ENCODE measurements at places on chromosomes 3 and 15.

DNA sequence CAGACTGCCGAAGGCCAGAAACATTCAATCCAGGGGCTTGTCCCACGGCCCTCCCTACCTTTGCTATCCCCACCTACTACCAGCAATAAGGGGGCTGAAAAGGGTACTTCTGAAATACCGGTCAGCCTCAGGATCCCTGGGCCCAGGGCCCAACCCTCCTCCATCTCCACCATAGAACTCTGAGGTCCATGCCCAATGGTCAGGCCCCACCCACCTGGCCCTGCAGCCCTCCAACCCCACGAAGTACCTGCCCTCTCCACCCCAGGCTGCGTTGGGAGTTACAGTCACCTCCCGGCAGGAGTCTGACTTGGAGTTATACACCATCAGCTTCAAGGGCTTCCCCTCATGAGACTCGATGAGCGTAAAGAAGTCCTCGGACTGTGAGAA, 6.9 kb downstream of the GORASP1 start:
- DNase-seq: no peak

DNA sequence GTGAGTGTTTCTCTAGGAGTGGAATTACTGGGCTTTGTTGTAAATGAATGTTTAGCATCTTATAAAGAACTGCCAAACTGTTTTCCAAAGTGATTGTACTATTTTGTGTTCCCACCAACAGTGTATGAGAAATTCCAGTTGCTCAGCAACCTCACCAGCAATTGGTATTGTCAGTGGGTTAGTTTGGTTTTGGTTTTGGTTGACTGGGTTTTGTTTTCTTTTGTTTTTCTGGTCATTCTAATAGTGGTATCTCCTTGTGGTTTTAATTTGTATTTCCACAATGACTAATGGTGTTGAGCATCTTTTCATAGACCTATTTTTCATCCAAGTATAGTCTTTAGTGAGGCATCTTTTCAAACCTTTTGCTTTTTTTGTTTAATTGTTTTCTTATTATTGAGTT, 27.1 kb downstream of the FILIP1L start:
- peak; percentile 9 for DNase-seq

DNA sequence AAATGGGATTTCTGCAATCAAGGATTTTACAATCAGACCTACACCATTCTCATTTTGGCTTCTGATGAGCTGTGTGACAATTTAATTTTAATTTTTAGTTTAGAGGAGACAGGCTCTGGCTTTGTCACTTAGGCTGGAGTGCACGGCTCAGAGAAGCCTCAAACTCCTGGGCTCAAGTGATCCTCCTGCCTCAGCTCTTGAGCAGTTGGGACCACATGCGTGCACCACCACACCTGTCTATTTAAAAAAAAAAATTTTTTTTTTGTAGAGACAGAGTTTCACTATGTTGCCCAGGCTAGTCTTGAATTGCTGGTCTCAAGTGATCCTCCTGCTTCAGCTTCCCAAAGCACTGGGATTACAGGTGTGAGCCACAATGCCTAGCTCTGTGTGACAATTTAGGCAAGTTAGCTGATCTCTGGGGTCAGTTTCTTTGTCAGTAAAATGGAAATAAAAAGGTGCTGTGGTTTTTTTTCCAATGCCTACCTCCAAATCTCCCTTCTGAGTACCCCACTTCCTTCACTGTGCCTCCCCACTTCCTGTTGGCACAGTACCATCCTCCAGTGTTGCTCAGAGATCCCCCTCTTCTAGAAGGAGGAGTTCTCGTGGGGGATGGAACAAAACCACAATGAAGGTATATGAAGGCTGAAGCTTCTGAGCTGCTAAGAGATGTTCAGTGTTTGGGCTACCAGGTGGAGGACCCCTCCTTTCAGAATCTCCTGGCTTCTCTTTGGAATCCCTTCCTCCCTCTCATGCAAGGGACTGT, 54.1 kb upstream of the GSK3B start:
- DNase-seq: no peak

DNA sequence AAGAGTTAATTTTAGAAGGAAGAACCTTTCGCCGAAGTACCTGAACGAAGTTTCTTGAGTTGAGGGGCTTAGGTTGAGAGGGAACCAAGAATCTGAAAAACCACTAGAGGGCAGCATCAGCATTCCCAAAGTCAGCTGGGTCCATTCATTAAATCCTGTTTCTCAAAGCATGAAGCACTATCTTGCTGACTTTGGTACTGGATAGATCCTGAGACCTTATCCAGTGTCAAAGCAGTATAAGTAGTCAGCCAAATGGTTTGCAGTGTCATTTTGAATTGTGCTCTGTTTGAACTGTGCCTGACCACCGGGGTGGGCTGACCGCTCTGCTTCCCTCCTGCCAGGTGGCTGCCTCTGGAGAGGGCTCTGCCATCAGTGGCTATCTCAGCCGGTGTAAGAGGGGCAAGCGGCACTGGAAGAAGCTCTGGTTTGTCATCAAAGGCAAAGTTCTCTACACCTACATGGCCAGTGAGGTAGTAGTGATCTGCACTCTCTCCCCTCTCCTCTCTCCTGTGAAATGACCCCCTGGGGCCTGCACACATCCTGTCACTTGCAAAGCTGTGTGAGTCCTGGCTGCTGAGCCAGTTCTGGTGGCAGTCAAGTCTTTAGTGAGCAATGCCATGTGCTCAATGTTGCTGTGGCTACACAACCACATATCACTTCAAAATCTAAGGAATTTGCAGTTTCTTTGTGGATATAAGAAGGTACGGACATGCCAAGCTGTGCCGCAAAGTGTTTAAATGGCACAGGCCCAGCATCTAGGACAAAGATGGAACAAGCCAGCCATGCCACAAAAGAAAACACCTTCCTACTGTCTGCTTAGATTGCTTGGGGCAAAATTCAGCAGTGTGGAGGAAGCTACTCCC, 21.4 kb upstream of the NR2C2 start:
- peak; percentile 58 for DNase-seq

- no peak for DNase-seq
These were observed 33.4 kb upstream of the CRBN start for GRCh38 chr3:3212781-3213440.

- DNase-seq: no peak
These were observed 8.4 kb downstream of the FAM81A start for GRCh38 chr15:59446232-59446957.

- no peak for DNase-seq
These were observed 464.1 kb downstream of the NTRK3 start for GRCh38 chr15:87792250-87793040.

GRCh38 chr3:149486726-149487125, 12.2 kb downstream of the TM4SF4 start:
- no peak for DNase-seq

DNA sequence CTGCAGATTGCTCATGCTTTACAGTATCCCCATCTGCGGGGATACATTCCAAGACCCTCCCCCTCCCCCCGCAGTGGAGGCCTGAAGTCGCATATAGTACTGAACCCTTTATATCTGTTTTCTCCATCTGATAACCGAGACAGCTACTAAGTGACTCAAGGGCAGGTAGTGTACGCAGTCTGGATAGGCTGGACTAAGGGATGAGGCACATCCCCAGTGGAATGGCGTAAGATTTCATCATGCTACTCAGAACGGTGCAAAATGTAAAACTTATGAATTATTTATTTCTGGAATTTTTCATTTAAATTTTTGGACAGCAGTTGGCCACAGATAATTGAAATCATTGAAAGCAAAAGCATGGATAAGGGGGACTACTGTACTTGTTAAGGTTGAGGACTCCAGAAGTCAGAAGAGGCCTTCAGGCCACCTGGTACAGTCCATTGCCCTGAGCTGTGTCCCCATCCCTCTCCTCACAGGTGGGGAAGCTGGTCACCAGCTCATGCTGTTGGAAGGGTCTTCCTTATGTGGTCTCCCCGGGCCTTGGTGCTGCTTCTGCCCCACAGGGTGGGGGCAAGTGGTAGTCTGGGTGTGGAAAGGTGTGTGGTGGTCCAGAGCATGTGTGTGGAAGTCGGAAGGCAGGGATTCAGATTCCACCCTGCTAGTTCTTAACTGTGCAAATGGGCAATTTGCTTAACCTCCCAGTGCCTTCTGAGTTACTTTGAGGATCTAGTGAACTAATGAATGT, 72.0 kb downstream of the HCN4 start:
- DNase-seq: no peak

DNA sequence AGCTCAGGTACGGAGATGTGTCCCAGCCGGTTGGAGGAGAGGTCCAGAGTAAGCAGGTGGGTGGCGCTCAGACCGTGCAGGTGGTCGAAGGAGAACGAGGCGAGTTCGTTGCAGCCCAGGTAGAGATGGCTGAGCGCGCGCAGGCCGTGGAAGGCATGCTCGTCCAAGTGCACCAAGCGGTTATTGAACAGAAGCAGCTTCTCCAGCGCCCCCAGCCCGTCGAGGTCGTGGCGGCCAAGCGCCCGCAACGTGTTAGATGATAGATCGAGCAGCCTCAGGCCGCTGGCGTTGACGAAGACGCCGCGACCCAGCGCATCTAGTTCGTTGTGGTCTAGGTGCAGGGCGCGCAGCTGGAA, 648 bp downstream of the AMIGO3 start:
- no peak for DNase-seq

- no peak for DNase-seq
These were observed 58.7 kb downstream of the ESYT3 start for GRCh38 chr3:138492980-138493675.

GRCh38 chr15:38454696-38455090, 766 bp downstream of the FAM98B start:
- no peak for DNase-seq

- DNase-seq: no peak
These were observed 78.7 kb downstream of the FAIM start for GRCh38 chr3:138687236-138687635.

DNA sequence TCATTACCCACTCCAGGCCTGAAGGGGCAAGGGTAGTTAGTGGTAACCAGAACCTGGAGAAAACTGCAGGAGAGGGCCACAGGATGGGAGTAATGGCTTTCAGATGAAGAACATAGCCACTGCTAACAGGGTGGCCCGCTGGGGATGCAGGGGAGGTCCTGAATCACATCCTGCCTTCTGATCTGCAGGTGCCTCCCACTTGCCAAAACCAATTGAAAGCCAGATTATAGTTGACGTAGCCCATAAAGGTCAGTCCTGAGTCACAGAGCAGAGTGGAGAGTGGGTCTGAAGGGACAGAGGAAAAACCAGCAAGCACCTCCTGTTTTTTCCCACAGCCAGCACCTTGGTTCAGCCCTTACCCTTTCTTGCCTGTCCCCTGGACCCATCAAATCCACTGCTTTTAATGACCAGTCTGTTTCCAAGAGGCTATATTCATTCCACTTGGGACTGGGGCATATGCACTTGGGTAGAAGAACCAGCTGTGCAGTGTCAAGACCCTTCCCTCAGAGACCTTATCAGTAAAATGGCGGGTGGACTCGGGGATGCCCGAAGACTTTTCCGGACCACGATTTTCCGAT, 646 bp upstream of the SLC35G2 start:
- DNase-seq: peak; percentile 52

DNA sequence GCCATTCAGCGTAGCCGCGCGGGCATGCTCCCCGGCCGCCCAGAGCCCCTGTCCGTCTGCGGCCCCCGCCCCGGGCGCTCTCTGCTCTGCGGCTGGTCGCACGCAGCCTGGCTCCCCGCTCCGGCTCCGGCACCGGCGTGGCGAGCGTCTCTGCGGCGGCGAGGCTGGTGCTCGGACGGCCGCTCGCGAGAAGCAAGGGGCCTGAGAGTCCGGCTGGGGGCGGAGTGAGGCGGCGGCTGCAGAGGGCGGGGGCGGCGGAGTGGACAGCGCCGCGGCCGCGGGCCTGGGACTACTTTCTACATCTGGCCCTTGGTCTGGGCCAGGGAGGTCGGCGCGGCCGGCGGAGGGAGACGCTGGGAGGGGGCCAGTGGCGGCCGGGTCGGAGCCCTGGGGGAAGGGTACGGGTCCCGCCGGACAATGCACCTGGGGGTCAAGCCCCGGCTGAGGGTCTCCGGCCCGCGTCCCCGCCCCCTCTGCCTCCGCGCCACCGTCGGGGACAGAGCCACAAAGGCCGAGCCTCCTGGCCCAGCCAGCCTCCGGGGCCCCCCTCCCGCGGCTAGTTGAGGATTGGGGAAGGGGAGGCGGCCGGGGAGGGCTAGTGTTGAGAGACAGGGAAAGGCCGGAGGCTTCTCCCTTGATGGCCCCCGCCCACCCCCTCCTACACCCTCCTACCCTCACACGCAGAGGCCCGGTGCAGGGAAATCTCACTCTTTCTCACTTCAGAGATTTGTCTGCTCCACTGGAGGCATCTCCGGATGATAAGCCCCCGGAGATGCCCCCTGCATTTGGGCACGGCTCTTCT, at the start of gene PRTG:
PRTG (minus strand) TSS at position 226 of the 802 bp plus-strand sequence; CDS start at position 5, 221 bp downstream.
- DNase-seq: peak; percentile 68

GRCh38 chr3:107993771-107994170, 97.1 kb downstream of the CD47 start:
- no peak for DNase-seq

DNA sequence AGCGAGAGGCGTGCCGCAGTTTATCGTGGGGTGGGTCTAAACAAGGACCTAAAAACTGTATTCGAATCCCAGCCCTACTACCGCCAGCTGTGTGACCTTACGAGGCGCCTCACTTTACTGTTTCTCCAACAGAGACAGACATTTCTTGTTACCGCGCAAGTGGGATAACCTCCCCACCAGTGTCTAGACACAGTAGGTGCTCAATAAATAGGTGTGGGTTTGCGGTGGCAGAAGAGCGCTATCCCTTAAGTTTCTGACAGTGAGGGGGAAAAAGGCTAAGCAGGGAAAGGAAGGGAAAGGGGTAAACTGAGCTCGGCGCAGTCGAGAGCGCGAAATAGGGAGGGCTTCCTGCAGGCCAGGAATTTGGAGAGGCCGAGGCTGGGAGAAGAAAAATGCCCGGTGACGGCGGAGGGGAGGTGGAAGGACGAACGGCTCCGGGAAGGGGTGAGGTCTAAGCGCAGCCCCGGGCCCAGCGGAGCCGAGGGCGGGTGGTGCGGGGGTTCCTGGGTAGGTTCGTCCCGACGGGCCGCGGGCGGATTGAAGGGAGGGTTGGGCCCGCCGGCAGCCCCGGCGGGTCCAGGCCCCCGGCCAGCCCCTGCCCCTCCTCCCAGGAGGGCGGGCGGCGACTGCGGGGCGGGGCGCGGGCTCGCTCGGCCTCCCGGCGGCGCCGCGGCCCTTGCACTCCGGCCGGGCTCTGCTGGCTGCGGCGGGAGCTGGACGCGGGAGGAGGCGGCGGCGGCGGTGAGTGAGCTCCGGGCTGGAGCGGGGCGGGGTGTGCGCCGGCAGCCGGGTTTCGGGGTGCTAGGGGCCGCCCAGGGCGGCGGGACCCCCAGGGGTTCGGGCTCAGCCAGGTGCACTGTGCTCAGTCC, at the start of gene CGNL1:
CGNL1 (plus strand) TSS at position 679 of the 869 bp plus-strand sequence. CDS start 61,495 bp downstream, outside the sequence.
- DNase-seq: peak; percentile 50

GRCh38 chr3:193129607-193130006, 111.4 kb upstream of the PLAAT1 start:
- no peak for DNase-seq

GRCh38 chr3:171977860-171978259, 61.5 kb upstream of the FNDC3B start:
- no peak for DNase-seq

DNA sequence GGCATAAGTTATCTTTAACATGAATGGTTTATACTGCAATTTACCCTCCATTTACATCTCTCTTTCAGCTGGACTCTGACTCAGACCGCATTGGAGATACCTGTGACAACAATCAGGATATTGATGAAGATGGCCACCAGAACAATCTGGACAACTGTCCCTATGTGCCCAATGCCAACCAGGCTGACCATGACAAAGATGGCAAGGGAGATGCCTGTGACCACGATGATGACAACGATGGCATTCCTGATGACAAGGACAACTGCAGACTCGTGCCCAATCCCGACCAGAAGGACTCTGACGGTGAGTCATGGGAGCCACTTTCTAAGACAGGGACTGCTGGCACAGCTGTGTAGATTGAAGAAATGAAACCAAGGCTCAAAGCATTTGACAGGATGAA, 11.6 kb downstream of the THBS1 start:
- no peak for DNase-seq

All from GM13977 (cell line).